ENCODE measurements at places on chromosomes 11 and 22.

DNA sequence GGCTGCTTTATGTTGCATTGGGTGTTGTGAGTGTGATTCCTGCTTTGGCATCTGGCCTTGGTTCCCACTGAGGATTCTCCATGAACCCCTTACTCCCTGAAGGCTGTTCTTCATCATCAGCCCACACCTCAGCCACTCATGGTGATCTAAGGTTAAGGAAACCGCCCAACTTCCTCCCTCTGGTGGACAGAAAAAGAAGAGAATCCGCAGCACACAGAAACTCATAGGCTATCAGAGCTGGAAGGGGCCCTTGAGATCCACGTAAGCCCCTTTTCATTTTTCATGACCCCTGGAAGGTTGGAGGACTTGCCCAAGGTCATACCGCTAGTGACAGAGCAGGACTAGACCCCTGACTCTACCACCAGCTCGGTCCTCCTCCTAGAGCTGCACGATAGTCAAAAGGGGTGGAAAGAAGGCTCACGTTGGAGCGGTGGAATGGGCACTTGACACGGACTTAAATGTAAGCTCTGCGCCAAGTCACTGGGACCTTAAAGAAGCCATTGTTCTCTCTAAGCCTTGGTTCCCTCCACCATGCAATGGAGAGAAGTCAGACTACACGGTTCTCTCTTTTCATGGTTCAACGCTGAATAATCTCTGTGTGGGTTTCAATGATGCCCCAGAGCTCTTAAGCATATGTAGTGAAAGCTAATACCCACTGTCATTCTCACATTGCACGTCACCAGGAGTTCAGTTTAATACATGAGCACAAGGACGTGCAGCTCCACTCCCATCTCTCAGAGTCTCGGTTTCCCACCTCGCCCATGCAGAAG, 83.6 kb upstream of the CRTAM start:
- no peak for DNase-seq

GRCh38 chr11:113880971-113881370, 5.6 kb upstream of the USP28 start:
- no peak for DNase-seq

DNA sequence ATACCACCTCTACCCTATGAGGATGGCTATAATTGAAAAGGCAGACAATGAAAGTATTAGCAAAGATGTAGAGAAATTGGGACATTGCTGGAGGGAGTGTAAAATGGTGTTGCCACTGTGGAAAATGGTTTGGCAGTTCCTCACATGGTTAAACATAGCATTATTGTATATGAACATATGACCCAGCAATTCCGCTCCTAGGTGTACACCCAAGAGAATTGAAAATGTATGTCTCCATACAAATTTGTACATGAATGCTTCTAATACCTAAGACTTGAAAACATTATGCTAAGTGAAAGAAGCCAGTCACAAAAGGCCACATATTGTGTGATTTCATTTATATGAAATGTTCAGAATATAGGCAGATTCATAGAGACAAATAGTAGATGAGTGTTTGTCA, 10.0 kb downstream of the SLCO2B1 start:
- DNase-seq: no peak

DNA sequence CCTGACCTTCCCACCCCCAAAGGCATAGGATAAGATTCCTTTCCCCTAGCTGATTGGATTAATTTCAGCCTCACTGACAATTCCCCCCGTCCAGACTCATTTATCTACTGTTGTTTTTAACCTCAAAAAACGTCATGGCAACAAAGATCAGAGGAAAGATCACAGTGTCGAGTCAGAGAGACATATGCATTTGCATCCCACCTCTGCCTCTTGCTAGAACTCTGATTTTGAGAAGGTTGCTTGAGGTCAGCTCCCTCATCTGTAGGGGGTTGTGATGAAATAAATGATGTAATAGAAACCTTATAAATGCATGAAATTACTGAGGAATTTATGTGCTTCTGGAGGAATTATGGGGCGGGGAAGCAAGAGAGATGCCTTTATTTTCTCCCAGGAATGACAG, 53.3 kb upstream of the SYN3 start:
- DNase-seq: no peak

GRCh38 chr11:82315093-82315492, 418.6 kb downstream of the FAM181B start:
- DNase-seq: no peak

- DNase-seq: no peak
These were observed 94.0 kb upstream of the B3GAT1 start for GRCh38 chr11:134506046-134506445.

DNA sequence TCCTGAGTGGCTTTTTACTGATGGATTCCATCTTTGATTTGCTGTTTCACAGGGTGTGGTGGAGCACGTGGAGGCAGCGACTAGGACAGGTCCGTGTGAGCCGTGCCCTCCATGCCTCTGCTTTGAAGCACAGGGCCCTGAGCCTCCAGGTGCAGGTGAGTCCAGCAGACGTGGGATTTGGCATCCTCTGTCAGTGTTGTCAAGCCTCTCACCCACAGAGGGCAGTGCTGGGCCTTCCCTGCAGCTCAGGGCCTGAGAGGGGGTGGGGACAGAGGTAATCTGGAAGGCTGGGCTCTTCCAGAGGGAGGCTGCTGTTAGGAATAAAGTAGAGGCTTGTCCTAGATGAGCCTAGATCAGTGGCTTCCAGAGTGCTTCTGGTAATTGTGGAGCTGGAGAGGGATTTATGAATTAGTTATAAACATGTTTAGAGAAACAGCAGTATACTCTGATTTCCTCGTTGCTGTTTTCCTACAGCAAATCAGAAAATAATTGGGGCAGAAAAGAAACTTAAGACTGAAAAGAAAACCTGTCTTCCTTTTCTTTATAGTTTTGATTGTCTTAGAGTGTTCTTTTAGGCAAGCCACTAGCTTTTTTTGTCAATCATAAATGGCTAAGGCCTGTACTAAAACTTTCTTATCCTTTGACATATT, 65.0 kb downstream of the SFI1 start:
- no peak for DNase-seq

- no peak for DNase-seq
These were observed 4.0 kb upstream of the WNT11 start for GRCh38 chr11:76209973-76210930.

DNA sequence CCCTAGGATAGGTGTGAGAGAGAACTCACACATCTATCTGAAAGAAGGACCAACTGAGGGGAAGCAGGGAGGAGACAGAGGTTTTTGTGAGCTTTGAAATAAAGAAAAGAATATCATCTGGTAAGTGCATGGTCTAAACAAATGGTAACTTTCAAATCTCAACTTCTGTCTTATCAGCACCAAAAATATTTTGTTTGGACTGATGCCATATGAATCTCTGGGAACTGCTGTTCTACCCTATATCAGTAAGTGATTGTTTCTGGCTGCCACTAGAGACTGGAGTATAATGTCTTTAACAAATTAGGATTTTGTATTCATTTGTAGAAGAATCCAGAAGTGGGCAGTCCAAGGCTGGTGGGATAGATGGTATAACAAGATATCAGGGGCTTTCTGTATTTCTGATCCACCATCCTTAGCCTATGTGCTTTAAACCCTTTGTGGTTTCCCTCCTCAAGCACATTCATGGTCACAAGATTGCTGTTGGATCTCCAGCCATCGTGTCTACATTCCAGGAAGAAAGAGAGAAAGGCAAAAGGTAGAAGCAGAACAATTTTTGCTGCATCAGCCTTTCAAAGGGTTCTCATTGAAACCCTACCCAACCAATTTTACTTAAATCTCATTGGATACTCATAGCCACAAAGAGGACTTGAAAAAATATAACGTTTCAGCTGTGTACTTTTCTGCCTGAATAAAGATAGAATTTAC, 4.7 kb downstream of the HEPHL1 start:
- DNase-seq: no peak

- DNase-seq: no peak
These were observed 346.1 kb upstream of the TENM4 start for GRCh38 chr11:79786961-79787360.

- DNase-seq: no peak
These were observed 8.2 kb upstream of the MUC5AC start for GRCh38 chr11:1149545-1149944.

- DNase-seq: no peak
These were observed 24.8 kb downstream of the APOL5 start for GRCh38 chr22:35742342-35743100.

DNA sequence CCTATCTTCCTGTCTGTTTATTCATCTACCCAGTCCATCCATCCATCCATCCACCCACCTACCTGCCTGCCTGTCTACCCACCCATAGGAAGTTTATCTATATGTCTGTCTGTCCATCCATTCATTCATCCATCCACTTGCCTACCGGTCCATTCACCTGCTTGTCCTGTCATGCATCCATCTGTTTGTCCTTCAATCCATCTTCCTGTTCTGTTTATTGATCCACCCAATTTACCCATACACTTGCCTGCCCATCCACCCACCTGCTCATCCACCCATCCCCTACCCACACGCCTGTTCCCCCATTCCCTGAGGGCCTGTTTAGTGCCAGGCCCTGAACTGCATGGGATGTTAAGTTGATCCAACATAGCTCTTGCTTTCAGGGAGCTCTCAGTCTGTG, 18.4 kb downstream of the PARVG start:
- no peak for DNase-seq

- DNase-seq: peak; percentile 71
These were observed at the start of gene SNX32 for GRCh38 chr11:65833297-65834030. Gene SNX32, plus strand, starts transcription at chr11:65833963. Its CDS starts 103 bp downstream, at chr11:65834066.

- DNase-seq: no peak
These were observed 1.3 kb downstream of the PHRF1 start for GRCh38 chr11:577611-577894.

DNA sequence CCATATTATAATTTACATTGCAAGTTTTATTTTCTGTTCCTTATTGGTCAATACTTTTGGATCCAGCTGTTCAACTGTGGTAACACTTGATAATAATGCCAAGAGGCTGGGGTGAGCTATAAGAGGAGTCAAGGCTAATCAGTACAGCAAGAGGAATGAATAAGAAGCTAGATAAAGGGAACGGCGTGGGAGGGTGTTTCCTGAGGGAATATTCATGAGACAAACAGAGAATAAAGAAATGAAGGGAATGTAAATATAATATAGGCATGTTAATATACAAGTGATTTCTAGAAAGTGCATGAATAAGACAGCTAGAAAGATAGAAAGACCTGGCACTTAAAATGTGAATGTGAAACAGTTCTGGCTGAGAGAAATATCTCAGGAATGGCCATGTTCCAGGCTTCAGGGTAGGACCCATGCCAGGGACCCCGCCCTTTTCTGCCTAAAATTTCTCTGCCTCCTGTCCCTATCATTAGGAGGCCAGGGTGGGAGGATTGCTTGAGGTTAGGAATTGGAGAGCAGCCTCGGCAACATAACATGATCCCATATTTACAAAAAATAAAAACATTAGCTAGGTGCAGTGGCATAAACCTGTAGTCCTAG, 3.9 kb downstream of the OR51B4 start:
- no peak for DNase-seq

GRCh38 chr11:3156282-3156660, 8.8 kb downstream of the OSBPL5 start:
- no peak for DNase-seq

GRCh38 chr11:126318574-126319373, 14.9 kb downstream of the DCPS start:
- DNase-seq: no peak

GRCh38 chr11:2825261-2825888, 60.2 kb downstream of the CDKN1C start:
- DNase-seq: no peak

DNA sequence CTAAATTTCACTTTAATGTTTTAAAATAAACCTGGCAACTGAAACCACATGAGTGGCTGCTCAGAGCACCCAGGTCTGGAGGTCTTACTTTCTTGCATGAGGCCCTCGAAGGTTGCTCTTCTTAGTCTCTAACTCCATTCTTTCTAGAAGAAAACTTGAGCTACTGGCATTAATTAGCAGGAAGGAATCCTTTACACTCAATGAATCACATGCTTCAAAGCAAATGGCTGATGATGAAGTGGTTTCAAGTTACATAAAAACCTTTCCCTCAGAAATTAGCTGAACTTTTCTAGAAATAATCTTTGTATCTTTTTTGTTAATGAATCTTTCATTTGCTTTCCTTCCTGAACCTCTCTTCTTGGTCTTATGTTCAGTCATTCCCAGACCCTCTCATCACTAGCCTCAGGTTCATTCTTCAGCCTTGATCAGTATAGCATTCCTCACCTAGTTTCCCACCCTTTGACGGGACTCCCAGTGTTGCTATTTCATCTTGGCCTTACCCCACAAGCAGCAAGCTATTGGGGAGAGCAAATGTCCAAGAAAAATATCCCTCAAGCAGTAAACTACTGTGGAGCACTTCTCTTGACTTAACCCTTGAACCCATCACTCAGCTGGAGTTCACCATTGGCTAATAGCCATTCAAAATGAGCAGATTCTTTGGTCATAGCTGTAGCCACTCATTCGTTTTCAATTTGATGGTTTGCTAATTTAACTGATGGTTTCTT, 75.1 kb downstream of the INSC start:
- no peak for DNase-seq

DNA sequence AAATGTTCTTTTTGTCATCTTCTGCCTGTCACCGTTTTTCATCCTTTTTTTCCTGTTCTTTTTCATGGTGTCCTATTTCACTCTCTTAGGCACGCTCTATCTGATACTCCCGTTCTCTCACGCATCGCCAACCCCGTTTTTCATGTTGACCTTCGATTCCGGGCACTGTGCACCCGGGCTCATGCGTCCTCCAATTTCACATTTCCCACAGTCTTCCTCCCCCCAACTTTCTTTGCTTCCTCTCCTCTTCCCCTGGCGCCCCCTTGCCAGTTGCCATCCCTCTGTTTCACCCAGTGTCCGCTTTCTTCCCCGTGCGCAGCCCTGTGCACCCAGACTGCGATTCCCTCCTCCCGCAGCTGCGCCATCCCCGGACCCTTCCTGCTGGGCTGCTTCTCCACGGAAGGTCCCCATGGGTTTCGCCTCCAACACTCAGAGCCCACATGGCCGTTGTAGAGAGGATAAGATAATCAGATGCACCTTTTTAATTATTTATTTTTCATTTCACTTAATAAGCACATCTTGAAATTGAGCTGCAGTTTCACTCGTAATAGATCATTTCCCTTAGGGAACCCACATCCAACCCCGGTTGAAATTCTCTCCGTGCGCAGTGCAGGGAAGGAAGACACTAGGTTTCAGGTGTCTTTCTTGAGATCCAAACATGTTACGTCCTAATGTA, 791.1 kb downstream of the NTM start:
- DNase-seq: no peak

DNA sequence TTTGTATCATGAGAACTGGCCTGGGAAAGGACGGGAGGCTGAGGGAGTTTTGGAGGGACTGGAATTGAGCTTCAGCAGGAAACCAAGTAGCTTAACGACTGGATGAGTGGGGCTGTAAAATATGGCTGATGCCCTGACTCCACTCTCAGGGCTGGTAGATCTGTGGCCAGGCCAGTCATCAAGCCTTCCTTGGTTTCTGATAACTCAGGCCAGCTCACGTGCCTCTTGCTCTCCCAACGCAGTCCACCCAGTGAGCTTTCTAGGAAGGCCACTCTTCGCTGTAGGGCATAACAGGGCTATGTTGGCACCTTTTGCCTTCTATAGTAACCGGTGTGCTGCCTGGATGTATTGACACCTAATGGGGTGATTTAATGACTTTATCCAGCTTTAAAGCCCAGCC, 5.8 kb upstream of the MADD start:
- DNase-seq: no peak

GRCh38 chr11:120660024-120660565, 148.5 kb downstream of the GRIK4 start:
- DNase-seq: no peak
